SJCRH30 (cell line): ENCODE measurements at places on chromosomes 7 and 10. TPM values are rescaled to one million over a fixed set of nuclear protein-coding genes. Genes with fewer than 3 reads are reported as not detected.

FOXI2 gene
- not detected in 2 replicates for total RNA-seq

GJD4 gene
- total RNA-seq = 1.2 and 1.9 TPM in 2 replicates

CACNB2 gene
- 0.04 TPM in 1 of 2 replicates, not detected in the other for total RNA-seq

THSD7A gene
- 0.10 and 0.28 TPM in 2 replicates for total RNA-seq

MSS51 gene
- 0.66 and 1.2 TPM in 2 replicates for total RNA-seq

C7orf25 gene
- 2.4 and 2.8 TPM in 2 replicates for total RNA-seq

GALNT17 gene
- total RNA-seq = not detected in 2 replicates

EVX1 gene
- total RNA-seq = not detected in 2 replicates

BTBD16 gene
- total RNA-seq = not detected in 2 replicates

ATG9B gene
- 0.08 TPM in 1 of 2 replicates, not detected in the other for total RNA-seq

HEPACAM2 gene
- 3.0 and 4.2 TPM in 2 replicates for total RNA-seq

ZNF239 gene
- not detected in 2 replicates for total RNA-seq

FHIP2A gene
- 10.9 and 11.1 TPM in 2 replicates for total RNA-seq

RAB19 gene
- not detected in 2 replicates for total RNA-seq

ZNF425 gene
- total RNA-seq = 0.57 and 0.89 TPM in 2 replicates

GTF2IRD1 gene
- total RNA-seq = 49.3 and 58.8 TPM in 2 replicates

CHN2 gene
- total RNA-seq = 3.5 and 4.7 TPM in 2 replicates

UNCX gene
- total RNA-seq = 0.08 and 0.30 TPM in 2 replicates

CFAP46 gene
- 1.1 and 1.7 TPM in 2 replicates for total RNA-seq

PIK3AP1 gene
- total RNA-seq = 5.6 and 7.1 TPM in 2 replicates

ADAM8 gene
- 0.56 and 0.67 TPM in 2 replicates for total RNA-seq

CFAP70 gene
- 0.12 TPM in 1 of 2 replicates, not detected in the other for total RNA-seq

CPN1 gene
- total RNA-seq = not detected in 2 replicates

PPP3CB gene
- total RNA-seq = 32.1 and 41.3 TPM in 2 replicates

DPYSL4 gene
- total RNA-seq = not detected in 2 replicates

SEMA4G gene
- 2.5 and 3.0 TPM in 2 replicates for total RNA-seq

GIMAP8 gene
- not detected in 2 replicates for total RNA-seq

GCK gene
- not detected in 2 replicates for total RNA-seq

RASSF4 gene
- total RNA-seq = 18.9 and 22.0 TPM in 2 replicates

HTR5A gene
- not detected in 2 replicates for total RNA-seq

ATP6V1F gene
- total RNA-seq = 95.8 and 115 TPM in 2 replicates

CALN1 gene
- total RNA-seq = 0.02 TPM in 1 of 2 replicates, not detected in the other

KCNIP2 gene
- total RNA-seq = 0.81 and 1.1 TPM in 2 replicates

LRRN3 gene
- total RNA-seq = 16.5 and 19.3 TPM in 2 replicates

CAV1 gene
- 22.2 and 23.7 TPM in 2 replicates for total RNA-seq

CNPY1 gene
- total RNA-seq = not detected in 2 replicates
